ENCODE measurements at places on chromosomes 6 and 20.

- DNase-seq, result no peak
Measured at GRCh38 chr6:109242925-109243324, 139.3 kb downstream of the CD164 start.

DNA sequence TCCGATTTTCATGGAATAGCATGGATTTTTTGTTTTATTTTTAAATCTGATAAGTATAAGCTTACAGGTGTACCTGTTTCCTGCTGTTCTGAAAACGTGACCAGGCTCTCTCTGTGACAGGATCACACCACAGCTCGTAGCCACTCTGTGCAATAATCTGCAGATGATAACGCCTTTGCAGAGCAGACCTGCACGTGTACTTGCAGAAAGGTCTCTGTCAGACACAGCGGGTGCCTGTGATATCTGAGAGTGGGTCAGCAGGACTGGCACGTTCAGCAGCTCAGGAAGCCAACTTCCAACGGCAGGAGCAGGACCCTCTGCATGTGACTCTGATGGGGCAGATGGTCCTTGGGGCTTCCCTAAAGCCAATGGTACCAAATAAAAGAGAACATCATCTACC is 68.6 kb upstream of the HDDC2 start:
- DNase-seq, result no peak

DNA sequence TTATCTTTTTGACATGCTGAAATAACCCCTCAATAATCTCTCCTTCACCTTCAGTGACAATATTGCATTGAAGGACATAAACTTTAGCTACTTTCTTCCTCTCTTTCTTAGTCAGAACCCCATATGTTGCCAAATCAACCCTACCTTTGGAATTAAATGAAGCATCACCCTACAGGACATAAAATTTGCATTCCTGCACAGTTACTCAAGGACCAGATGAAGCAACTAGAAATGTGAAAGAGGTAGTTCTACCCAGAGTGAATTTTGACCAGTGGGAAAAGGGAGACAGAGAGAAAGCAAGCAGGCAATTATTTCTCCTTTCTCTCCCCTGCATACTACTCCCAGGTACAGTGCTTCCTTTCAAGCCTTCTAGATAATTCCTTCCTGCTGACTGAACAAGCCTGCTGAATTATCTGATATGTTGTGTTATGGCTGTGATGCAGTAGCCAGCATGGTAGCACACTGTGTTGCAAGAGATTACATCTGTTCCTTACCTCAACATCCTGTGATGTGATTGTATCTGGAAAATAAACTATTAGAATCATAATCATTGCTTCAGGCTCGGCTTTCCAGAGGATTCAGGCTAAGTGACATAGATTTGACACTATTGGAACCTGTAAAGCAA is 16.6 kb downstream of the TENT5A start:
- DNase-seq, result no peak

GRCh38 chr6:121430514-121431460 is 4.7 kb upstream of the GJA1 start:
- no peak for DNase-seq

DNA sequence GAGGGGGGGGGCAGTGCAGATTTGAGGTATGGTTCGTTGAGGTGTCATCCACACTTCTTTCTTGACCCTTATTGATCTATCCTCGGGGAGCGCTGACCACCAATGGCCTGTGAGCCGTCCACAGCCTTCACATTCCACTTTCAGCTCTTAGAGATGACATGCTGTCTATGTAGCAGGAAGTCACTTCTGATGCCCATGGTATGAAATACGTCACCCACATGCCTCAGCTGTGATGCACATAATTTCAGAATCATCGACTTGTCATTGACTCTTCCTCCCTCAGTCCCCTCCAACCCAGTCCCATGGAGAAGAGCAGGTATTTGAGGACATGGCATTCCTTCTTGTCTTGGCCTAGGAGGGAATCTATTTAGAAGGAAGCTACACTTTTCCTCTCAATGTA is 4.7 kb upstream of the ADGRF5 start:
- DNase-seq, result no peak

- DNase-seq, result no peak
Measured at GRCh38 chr6:127844529-127844928, 56.3 kb downstream of the THEMIS start.

- DNase-seq, result no peak
Measured at GRCh38 chr6:21772477-21772876, 178.9 kb downstream of the SOX4 start.

DNA sequence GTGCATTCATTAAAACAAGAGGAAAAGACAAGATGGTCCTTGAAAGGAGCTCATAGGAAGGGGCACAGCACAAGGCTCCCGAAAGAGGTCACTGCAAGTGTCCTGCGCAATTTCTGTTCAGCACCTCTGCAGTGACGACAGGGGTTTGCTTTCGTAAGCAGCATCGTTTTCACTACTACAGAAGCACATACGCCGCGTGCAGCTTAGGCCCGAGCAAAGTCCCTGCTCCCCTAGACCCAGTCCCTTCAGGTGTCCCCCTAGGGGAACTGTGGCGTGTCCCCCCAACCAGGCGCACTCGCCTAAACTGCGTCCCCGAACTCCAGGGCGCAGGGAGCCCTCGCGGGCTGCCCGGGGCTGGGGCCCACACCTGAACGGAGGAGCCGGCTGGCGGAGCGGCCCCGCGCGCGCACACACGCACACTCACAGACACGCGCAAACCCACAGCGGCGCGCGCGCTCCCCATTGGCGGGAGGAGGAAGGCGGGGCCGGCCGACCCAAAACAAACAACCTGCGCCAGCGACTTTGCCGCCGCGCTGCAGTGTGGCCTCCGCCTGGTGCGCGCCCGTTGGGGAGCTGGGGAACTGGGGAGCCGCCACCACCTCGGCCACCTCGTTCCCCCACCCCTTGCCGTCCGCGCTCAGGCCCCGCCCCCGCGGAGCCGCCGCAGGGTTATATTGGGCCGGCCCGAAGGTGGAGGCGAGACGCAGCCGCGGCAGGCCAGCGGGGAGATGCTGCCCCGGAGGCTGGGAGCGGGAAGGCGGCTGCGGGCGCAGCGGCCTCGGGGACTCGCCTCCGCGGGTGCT is at the start of gene FOXQ1:
Gene FOXQ1, plus strand, starts transcription at position 699 of the 803 bp plus-strand sequence. CDS start 607 bp downstream, outside the sequence.
- peak; percentile 3 for DNase-seq

GRCh38 chr6:14596410-14596809 is 478.8 kb downstream of the CD83 start:
- DNase-seq, result no peak

- no peak for DNase-seq
Measured at GRCh38 chr6:89302195-89302770, 12.8 kb downstream of the GABRR2 start.

GRCh38 chr20:60447703-60448102 is 489.5 kb downstream of the CDH26 start:
- no peak for DNase-seq

GRCh38 chr6:106628658-106629102 is 618 bp downstream of the RTN4IP1 start:
- no peak for DNase-seq

DNA sequence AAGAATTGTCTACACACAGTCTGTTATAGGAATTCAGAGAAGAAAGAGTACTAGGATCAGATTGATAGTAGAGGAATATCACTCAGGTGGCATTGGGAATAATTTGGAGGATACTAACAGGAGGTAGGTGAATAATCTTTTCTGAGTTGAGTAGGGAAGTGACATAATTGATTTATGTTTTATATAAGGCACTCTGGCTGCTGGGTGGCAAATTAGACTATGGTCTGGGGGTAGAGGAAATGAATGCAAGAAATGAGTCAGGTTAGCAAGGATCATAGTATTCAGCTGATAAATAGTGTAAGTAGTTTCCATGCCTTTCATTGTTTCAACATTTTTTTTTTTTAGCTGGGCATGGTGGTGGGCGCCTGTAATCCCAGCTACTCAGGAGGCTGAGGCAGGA is 113.3 kb downstream of the CDKAL1 start:
- DNase-seq, result no peak

DNA sequence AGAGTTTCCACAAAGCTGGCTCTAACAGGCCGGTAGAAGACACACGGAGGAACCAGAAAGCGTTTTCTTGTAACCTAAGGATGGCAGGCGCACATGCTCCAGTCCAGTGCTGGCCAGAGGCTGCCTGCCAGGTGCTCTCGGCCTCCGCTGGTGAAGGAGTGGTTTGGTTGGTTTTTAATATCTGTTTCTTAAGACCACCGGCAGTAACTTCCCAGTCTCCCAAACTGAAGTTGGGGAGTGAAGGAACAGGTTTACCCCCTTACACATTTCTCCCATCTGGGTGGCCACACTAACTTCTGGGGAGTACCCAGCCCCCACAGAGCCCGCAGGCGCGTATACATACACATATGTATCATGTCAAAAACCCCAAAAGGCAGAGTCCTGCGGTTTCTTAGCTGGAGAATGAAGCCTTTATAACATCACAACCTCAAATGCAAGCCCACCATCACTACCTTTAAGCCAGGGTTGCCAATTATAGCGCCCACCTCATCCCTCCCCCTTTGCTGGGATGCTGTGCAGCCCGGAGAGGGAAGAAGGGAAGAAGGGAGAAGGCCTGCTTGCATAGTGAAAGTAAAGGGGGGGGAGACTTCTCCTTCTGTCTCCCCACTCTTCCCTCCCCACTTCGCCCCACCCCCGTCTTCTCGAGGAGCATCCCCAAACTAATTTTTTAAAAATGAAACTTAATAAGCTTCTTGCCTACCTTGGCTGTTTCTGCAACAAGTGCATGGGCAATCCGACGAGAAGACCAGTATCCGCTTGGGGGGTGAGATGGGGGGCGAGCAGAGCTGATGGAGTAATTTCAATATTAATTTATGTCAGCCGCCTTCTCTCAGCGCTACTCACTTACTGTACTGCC is 1.0 kb downstream of the TRERF1 start:
- DNase-seq, result no peak

DNA sequence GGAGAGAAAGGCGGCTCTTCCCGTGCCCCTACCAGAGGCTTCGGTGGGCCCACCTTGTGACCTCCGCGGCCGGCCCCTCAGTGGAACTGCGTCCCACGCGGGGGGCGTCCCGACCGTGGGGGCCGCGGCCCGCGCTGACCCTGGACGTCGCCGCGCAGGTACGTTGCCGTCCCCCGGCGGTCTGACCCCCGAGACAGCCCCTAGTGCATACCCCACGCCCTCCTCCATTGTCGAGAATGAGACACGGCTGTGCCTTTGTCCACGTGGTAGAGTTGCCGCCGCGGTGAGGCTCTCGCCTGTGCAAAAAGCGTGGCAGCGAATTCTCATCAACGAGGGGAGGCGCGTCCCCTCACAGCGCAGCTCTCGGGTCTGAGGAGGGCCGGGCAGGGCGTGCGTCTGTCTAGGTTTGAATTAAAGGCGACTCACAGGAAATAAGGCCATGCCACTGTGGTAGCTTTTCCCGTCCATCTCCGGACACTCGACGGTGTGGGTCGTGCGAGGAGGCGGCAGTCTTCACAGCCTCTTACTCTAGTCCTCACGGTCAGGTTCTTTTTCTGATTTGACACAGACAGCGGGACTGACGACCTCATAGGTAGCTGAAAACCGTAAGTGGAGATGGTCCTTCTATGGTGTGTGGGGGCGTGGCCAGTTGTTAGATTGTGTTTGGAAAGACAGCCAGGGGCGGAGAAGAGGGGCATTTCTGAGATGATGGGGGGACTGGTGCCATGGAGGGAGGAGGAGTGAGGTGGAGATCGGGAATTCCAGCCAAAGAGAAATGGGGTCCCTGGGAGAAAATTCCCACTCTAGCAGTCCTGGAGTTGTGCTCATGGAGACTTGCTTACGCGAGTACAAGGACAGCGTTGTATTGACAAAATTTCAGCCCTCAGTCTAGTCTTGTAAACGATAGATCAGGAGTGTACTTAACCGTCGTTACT is 580 bp downstream of the NXT1 start:
- DNase-seq, result peak; percentile 5

DNA sequence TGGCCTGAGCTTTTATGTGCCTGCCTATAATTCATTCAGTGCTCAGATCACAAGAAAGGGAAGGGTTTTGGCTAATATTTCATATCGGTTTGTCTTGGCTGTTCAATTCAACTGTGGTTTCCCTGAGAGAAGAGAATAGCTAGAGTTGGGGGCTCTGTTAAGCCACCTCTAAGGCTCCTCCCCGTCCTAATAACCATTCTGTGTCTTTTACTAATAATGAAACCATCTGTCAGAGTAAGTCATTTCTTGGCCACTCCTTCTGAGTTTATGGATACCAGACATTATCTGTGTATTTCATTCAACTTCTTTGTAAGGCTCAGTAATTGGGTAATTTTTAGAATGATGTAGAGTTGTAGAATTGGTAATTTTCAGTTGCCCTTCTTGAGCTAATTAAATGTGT is 5.2 kb downstream of the STX11 start:
- DNase-seq, result no peak

DNA sequence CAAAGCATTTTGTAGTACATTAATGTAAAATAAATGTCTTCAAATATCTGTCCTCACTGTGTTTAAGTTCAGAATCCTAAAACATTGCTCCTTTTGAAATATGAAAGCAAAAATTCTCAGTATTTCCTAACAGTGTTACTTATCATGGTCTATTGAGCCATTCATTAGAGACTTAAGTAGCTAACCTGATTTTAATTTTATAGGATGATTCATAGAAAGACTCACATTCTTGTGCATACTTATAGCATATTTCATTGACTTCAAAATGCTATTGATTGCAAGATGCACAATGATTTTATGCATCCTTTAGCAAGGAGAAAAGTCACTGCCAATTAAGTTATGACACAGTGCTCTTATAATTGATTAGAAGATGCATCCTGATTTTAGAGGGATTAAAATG is 85.7 kb downstream of the HIVEP1 start:
- no peak for DNase-seq

GRCh38 chr20:63527184-63527583 is 6.6 kb downstream of the PPDPF start:
- DNase-seq, result no peak

GRCh38 chr6:37204014-37204751 is 34.2 kb downstream of the PIM1 start:
- DNase-seq, result no peak

DNA sequence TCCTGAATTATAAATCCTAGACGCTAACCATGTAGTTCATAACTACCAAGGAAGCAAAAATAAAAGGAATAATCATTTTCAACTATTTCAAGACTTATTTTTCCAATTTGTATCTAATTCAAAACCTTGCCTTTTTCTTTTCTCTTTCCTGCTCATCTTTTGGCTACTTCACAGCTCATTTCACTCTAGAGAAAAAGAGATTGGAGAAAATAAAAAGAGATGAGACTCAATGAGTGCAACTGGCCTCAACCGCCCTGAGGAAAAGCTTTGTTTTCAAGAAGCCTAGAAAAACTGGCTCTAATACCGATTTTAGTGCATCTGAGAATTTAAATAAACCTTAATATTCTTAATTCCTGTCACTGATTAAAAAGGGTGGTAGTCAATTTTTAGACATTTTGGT is 36.4 kb downstream of the IPCEF1 start:
- no peak for DNase-seq

- DNase-seq, result no peak
Measured at GRCh38 chr20:49448917-49449316, 33.6 kb downstream of the KCNB1 start.

DNA sequence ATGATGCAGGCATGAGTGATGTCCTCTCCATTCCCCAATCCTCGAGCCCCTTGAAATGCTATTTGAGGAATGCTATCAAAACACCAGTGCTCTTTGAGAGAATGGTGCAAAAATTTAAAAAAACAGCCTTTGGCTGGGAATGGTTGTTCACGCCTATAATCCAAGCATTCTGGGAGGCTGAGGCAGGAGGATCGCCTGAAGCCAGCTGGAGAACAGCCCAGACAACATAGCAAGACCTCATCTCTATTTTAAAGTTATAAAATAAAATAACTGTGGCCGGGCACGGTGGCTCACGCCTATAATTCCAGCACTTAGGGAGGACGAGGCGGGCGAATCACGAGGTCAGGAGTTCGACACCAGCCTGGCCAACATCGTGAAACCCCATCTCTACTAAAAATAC is 4.2 kb upstream of the VARS1 start:
- DNase-seq, result no peak

- no peak for DNase-seq
Measured at GRCh38 chr6:160069459-160069858, 52.2 kb upstream of the SLC22A1 start.

All from NCI-H2081 (cell line).